ENCODE measurements at places on chromosomes 6 and 20.

DNA sequence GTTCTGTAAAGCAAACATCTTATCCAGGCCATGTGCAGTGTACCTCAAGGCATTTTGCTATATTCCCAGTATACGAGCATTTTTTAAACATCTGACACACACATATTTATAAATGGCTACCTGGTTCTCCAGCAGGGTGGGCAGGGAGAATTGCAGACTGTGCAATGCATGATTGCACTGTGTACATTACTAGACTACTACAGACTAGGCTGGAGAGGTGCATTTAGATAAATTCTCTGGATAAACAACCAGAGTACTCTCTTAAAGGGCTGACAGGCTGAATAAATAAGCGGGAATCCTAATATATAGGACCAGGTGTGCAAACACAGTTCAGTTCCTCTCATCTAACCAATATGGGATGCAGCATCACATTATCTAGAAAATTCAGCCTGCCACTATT, 428.3 kb upstream of the ARID1B start:
- no peak for DNase-seq

- DNase-seq, result no peak
Measured at GRCh38 chr6:8993111-8993510, 557.8 kb upstream of the SLC35B3 start.

GRCh38 chr6:156877126-156877863, 100.1 kb downstream of the ARID1B start:
- no peak for DNase-seq

- DNase-seq, result no peak
Measured at GRCh38 chr20:64111841-64112641, 4.7 kb upstream of the NPBWR2 start.

- peak; percentile 85 for DNase-seq
Measured at GRCh38 chr20:13865791-13866351, 81.0 kb downstream of the NDUFAF5 start.

DNA sequence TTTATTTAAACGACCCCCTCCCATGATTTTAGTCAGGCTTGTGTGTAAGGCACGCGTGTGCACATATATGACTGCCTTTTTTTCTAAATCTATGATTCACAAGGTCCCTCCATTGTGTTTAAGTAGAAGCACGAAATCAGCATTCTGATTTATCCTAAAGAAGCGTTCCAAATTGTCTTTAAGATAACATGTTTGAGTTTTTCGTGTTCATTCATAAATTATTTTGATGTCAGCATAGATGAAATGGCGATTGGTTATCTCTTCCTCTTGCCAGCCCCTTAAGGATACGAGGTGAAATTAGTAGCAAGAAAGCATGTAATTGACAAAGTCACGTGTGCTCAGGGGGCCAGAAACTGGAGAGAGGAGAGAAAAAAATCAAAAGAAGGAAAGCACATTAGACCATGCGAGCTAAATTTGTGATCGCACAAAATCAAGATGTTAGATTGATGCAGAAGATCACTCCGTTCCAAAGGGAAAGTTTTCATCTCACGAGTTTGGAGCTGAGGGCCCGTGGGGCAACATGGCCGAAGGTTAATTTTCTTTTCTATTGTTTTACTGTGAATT, at the start of gene LIN28B:
LIN28B (plus strand) TSS at position 377 of the 564 bp plus-strand sequence; CDS start at position 521, 144 bp downstream.
- DNase-seq, result no peak

- DNase-seq, result no peak
Measured at GRCh38 chr20:50149481-50150254, 3.9 kb downstream of the PEDS1 start.

- no peak for DNase-seq
Measured at GRCh38 chr6:38715016-38715689, at the start of gene DNAH8. Gene DNAH8, plus strand, starts transcription at chr6:38715311. Its CDS starts 7,499 bp downstream, at chr6:38722810.

GRCh38 chr6:167956983-167957492, 40.4 kb upstream of the KIF25 start:
- DNase-seq, result no peak

DNA sequence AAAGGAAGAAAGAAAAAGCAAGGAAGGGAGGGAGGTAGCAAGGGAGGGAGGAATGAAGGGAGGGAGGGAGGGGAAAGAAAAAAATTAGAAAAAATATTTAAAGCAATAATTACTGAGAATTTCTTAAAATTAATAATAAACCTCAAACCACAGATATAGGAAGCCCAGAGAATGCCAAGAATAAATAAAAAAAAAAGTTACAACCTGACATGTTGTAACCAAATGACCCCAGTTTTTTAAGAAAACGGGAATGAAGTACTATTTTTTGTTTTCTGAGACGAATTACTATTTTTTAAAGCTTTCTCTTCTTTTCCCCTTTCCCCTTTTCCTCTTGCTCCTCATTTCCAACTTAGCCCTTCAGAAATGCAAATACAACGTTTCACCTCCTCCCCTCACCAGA, 16.7 kb downstream of the SLC17A1 start:
- DNase-seq, result no peak

DNA sequence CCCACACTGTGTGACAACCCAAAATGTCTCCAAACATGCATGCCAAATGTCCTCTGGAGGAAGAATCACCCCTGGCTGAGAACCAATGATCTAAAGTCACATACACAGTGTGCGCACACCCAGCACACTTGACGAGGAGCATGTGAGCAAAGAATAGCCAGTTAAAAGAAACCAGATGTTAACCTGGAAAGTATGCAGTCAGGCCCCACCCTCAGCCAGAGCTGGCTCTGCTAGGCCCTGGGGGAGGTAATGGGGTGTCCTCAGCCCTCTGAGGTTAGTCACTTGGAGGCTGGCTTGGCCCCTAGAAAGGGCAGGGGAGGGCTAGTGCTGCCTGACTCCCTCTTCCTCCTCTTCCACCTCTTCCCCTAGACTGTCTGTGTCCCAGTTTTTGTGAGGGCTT, 15.2 kb upstream of the GUCA1A start:
- peak; percentile 73 for DNase-seq

- no peak for DNase-seq
Measured at GRCh38 chr20:37492096-37492625, 28.9 kb upstream of the NNAT start.

- peak; percentile 16 for DNase-seq
Measured at GRCh38 chr6:157535340-157536222, 154.6 kb downstream of the ZDHHC14 start.

- no peak for DNase-seq
Measured at GRCh38 chr6:34115403-34115795, 30.5 kb downstream of the GRM4 start.

DNA sequence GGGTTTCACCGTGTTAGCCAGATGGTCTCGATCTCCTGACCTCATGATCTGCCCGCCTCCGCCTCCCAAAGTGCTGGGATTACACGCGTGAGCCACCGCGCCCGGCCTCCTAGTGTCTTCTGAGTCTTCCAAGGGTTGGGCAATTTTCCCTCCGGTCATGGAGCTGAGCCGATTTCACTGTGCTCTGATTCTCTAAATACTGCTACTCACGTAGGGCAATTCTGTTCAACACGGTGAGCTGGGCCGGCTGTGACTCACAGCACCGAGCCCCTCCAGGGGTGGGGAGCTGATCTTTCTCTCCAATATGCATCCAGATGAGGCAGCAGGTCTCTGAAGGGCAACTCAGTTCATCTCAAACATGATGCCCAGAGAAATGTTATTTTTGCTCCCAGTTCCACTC, 71.6 kb upstream of the CD93 start:
- no peak for DNase-seq

DNA sequence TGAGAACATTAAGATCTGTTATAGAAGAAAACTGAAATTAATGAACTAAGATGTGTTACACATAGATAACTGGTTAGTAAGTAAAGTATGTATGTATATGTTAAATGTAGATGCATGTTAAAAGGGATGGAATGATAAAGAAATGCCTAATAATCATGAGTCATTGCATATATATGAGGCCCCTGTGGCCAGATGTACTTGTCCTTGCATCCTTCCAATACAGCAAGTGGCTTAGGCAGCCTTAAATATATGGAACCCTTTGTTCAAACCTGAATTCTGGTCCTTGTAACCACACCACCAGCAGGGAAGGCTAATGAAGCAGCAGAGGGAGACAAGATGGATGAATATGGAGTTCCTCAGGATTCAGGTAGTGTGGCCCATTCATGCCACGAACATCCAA, 9.8 kb upstream of the AKAP7 start:
- no peak for DNase-seq

GRCh38 chr6:91141346-91141745, 554.5 kb upstream of the MAP3K7 start:
- DNase-seq, result no peak

DNA sequence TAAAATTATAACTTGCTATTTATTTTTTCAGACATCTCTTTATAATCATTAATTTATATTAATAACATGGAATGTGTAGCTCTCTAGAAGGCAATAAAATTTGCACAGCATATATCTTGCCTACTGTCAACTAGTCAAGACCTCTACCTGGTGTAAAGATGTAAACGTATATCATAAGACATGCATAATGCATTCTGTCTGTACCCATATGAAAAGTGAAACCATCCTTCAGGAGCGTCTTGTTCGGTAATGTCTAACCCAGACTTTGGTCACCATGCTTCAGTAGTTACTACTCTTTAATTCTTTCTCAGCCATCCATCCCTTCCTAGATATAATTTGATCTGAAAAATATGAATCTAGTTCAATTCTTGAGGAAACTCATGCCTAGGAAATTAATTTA, 21.0 kb downstream of the CEP43 start:
- no peak for DNase-seq

DNA sequence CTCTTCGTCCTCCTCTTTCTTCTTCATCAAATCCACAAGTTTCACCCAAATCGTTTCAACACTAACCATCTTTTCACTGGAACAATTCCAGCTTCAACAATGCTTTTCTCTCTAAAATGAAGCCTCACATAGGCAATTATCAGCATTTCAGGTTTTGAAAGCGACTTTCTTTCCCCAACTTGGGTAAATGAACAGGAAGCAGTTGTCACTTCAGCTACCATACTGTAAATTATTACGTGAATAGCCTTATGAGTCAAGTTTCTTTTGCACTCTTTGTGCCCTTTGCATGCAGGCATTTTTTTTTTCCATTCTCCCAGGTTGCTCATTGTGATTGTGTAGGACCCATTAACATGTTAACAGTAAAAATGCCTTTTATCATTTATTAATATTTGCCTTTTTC, 121.7 kb upstream of the BTBD3 start:
- DNase-seq, result no peak

- no peak for DNase-seq
Measured at GRCh38 chr6:142884214-142885035, 60.6 kb downstream of the HIVEP2 start.

DNA sequence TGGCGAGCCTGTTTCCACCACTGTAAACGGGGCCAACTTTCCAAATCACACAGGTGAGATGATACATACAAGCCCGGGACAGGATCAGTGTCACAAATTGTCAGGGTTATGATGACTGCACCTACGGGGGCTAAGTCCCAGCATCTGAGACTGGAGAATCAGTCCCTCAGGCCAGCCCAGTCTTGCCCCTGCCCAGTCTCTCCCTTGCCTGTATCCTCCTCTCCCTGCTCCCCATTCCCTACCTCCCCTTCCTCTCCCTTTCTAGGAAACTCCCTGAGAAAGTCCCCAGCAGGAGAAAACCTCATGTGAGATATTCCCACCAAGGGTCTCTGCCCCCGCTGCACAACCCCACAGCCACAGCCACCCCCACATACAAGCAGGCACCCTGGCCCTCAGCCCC, 1.5 kb downstream of the FOXS1 start:
- DNase-seq, result no peak

DNA sequence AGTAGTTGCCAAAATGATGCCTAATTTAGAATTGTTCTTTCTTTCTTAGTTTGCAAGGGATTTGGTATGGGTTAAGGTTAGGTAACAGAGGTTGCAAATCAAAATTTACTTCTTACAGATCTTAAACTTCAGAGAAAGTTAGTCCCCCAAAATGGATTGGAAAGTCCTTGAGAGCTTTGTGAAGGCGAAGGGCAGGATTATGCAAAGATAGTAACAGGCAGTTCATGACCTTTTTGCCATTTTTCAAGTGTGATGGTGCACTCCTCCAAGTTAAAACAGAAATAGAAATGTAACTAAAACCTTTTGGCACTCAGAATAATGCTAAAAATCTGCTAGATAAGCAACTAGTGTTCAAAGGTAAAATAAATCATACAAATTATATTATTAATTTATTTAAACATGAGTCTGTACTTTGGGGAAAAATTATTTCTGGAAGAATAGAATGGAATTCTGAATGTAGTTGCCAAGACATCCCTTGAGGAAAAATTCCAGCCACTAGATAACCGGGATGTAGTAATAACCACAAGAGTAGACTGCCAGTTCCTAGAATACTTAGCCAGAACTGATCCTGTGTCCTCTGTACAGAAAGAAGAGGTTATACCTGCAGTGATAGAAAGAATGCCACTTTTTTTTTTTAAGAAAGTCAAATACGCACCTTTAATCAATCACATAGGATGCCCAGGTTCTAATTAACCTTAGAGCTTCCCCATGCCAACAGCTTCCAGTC, 31.8 kb upstream of the DAAM2 start:
- DNase-seq, result no peak

DNA sequence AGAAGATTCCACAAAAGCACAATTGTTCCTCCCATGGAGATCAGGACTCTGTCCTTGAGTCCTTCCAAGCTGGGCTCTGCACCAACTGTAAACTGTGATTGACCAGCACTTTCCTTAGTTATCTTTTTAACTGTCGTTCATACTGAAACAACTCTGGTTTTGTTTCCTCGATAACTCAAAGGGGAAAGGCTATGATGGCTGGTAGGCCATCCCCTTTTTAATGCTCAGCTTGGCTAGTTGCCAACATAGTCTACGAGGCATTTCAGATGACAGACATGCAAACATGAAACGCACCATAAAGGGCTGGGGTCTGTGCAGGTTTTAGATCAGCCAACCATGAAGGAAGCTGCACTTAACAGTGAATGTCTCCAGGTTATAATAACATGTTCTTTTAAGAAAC, 497.1 kb upstream of the ARID1B start:
- no peak for DNase-seq

GRCh38 chr6:50966532-50966931, 147.9 kb downstream of the TFAP2B start:
- no peak for DNase-seq

GRCh38 chr6:62714112-62714511, 428.1 kb upstream of the KHDRBS2 start:
- no peak for DNase-seq

DNA sequence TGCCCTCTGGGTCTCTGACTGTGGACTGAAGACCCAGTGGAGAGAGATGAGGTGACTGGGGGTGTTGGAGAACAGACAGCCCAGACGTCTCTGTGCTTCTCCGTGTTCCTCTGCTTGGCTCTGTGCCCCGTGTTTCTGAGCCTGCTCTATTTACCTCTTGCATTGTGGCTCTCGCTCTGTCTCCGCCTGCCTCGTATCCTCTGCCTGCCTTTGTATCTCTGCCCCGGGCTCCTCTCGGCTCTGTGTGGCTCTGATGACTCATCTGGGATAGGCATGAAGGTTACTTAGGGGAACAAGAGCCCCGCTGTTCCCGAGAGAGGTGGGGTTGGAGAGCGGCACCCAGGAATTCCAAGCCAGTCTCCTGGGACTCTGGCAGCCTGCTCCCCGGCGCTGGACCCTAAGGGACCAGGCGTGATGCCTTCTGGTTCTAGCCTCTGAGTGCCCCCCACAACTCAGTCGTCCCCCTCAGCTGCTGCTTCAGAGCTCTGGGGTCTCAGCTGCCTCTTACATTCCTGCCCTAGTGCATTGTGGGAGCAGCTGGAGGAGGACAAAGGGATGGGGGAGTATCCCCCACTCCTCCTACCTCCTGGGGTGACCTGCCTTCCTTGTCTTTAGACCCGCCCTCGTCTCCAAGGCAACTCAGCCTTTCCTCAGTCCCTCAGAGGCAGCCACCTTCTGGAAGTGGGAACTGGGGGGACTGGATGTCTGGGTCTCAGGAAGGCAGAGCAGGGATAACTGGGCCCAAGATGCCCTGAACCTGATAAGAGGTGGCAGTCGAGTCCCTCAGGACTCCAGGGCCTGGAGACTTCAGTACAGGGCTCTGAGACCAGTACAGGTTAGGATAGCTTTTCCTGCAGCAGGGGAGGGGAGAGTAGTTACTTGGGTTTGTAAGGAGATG, 1.9 kb downstream of the DDR1 start:
- peak; percentile 41 for DNase-seq
